AG04450 (cell line): ENCODE measurements at places on chromosomes 1 and 21. TPM values are rescaled to one million over a fixed set of nuclear protein-coding genes. Genes with fewer than 3 reads are reported as not detected.
A peak's percentile ranks its signal among the peaks of the same experiment; 100 is the strongest.

DNA sequence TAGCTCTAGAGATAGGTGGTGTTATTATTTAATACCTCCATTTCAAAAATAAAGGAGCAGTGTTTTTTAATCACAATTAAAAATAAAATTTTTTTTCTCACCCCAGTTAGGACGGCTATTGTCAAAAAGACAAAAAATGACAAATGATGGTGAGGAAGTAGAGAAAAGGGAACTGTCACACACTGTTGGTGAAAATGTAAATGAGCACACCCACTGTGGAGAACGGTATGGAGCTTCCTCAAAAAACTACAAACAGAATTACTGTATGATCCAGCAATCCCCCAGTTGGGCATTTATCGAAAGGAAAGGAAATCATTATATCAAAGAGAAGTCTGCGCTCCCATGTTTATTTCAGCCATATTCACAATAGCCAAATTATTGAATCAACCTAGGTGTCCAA is 148.7 kb upstream of the NR5A2 start:
- DNase-seq: no peak

- DNase-seq: no peak
Observed at GRCh38 chr1:209430107-209430506, 153.4 kb upstream of the CAMK1G start.

- DNase-seq: no peak
Observed at GRCh38 chr1:233166896-233167295, 128.6 kb downstream of the PCNX2 start.

- no peak for DNase-seq
Observed at GRCh38 chr21:44458971-44459711, 3.8 kb downstream of the LRRC3 start.

- no peak for DNase-seq
Observed at GRCh38 chr1:222441066-222441465, 106.8 kb downstream of the HHIPL2 start.

DNA sequence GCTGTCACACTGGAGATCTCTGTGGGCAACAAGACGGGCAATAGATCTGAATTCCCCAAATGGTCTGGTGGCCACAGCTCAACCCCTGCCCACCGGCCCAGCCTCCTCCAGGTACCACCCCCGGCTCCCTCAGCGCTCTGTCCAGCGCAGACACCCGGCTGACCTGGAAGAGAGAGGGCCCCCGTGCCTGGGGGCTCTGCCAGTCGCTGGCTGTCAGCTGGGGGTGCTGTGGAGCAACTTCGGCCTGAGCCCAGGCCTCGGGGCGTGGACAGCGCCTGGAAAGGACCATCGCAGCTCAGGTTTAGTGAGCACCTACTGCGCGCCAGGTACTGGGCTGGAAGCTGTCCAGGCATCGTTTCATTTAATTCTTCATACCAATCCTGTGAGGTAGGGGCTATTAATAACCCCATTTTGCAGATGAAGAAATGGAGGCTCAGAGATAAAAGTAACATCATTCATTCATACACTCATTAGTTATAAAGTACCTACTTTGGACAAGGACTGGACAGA is 51.0 kb downstream of the AHDC1 start:
- DNase-seq: no peak

GRCh38 chr1:83418558-83418957 is 580.4 kb downstream of the TTLL7 start:
- no peak for DNase-seq

- no peak for DNase-seq
Observed at GRCh38 chr1:89809556-89809955, 11.3 kb upstream of the LRRC8D start.

- no peak for DNase-seq
Observed at GRCh38 chr1:217525773-217526490, 105.0 kb downstream of the GPATCH2 start.

DNA sequence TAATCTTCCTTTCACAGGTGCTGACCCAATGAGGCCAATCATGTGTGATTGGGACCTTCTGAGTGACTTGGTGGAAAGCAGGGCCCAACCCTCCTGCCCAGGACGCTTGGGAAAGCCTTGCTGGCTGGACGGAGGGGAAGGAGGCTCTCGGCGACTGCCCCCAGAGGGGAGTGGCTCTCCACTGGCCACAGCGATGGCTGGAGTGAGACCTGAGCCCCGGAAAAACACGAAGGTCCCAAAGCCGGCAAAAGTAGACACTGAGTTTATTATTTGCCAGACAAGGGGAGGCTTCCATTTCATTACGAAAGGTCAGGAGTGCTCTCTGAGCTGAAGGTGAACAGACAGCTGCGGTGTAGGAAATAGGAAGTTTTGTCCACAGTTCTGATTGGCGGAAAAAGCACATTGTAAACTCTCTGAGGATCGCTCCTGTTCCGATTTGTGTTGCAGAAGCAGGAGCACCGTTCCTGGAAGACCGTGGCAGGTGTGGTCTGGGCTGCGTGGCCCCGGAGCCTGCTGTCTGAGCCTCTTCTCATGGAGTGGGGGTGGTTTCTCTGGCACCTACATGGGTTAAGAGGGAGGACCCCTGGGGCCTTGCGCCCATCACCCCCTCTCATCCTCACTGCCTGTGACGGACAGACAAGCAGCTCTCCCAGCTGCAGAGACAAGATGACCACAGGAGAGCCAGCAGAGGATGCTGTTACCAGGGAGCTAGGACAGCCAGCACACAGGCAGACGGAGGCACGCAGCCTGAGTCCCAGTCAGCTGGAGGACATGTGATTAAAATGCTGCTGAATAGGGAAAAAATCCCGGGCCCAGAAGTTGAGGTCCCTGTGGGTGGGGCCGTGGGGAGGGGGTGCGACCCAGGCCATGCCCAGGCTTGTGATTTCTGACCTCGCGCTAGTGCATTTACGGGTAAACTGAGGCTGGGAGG is 41.5 kb downstream of the KRTAP10-1 start:
- no peak for DNase-seq

DNA sequence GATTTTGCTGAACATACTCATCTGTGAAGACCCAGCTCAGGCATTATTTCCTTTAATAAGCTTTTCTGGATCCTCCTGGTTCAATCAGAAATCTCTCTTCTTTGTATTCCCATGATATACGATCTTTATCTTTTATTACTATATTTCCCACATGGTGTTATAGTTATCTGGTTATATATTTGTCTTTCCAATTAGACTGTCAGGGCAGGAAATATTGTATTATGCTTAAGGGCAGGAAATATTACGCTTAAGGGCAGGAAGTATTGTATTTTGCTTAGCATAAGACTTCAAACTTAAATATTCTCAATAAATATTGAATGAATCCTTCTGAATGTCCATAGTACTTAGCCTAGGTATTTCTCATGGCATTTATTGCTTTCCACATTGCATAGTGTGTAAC is 122.2 kb downstream of the COQ8A start:
- DNase-seq: no peak

- no peak for DNase-seq
Observed at GRCh38 chr1:206664740-206665139, 20.0 kb upstream of the MAPKAPK2 start.

- no peak for DNase-seq
Observed at GRCh38 chr1:224523676-224524075, 89.1 kb upstream of the WDR26 start.

- no peak for DNase-seq
Observed at GRCh38 chr21:41927727-41928409, 25.9 kb downstream of the C2CD2 start.

GRCh38 chr1:243253926-243254232 is 1.2 kb downstream of the CEP170 start:
- DNase-seq: no peak

- DNase-seq: peak; percentile 29
Observed at GRCh38 chr1:215526147-215526845, 40.8 kb upstream of the KCTD3 start.

- DNase-seq: no peak
Observed at GRCh38 chr1:3921765-3922164, 21.7 kb upstream of the C1orf174 start.

DNA sequence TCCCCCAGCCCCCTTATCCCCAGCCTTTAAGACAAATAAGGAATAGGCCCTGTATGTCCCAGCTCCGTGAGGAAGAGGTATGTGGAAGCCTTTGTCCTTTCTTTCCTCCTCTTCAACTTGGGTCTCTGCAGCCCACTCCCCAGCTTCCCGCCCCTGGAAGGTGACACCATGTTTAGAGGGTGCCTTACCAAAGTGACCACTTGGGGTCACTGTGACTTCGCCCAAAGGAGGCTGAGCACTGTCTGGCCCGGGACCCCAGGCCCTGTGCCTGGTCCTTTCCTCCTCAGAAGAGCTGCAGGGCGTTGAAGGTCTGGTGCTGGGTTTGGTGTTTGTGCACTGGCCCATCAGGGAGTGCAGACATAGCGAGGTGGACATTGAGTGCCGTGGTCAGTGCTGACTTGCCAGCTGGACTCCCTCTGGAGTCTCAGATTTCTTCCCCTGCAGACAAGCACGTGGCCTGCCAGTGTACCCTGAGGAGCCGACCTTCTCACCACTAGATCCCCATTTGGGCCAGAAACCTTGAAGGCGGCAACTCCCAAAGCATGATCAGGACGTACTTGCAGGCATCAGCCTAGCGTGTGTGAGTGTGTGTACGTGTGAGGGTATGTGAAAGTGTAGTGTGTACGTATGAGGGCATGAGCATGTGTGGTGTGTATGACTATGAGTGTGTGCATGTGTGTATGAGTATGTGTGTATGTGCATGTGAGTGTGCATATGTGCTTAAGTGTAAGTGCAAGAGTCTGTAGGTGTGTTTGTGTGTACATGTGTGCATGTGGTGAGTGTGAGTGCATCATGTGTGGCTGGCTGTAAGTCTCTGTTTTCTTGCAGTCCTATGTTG is 181.4 kb upstream of the KIAA0040 start:
- DNase-seq: no peak

GRCh38 chr1:101128846-101129245 is 103.3 kb upstream of the DPH5 start:
- DNase-seq: no peak

DNA sequence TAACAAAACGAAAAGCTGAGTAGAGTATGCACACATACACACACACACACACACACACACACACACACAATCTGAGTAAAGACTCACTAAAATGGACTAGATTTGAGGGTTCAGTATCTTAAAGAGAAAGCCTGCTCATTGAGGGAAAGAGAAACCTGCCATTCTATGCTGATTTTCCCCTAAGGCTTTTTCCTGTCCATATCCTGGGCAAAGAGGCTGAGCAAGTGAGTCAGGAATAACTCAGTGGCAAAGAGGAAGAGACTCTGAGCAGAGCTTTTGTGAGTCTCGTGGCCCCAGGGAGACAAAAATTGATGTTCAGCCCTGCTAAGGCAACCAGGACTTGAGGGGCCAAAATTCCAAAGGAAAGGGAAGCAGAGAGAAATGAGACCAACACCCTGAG is 37.3 kb upstream of the RUNX1 start:
- DNase-seq: no peak

DNA sequence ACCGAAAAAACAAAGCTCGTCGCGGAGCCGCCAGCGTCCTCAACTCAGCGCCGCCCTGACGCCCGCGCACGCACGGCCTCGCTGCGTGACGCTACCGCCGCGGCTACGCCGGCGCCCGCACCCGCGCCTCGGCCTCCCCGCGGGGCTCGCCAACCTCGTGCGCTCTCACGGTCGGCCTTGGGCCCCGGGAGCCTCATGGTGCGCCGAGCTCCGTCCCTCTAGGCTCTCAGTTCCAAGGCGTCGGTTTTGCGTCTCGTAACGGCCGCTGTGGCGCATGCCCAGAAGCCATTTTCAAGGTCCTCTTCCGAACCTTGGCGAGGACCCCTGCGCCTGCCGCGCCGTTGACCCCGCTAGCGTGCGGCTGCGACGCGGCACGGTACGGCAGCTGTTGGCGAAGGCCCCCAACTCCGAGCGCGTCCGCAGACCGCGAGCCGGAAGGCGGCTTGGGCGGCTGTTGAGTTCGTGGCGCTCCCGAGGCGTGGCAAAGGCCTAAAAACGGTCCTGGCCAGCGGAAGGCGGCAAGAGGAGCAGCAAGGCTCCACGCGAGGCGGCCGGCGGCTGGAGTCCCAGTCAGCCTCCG is at the start of gene HENMT1:
HENMT1 (minus strand) TSS at position 64 of the 580 bp plus-strand sequence. CDS start 1,209 bp downstream, outside the sequence.
- no peak for DNase-seq

GRCh38 chr1:233032916-233033315 is 82.5 kb downstream of the NTPCR start:
- DNase-seq: no peak

DNA sequence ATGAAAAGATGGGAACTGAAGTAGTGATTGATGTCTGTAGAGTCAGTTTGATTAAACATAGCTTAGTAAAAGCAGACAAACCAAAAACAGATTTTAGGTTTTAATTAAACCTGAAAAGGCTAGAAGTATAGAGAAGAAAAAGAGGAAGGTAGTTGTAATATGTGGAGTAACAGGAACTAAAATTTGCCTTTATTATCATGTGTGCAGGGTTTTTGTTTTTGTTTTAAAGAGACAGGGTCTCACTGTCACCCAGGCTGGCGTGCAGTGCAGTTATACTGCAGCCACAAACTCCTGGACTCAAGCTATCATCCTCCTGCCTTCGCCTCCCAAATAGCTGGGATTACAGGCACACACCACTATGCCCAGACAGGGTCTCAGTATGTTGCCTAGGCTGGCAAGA is 6.0 kb downstream of the TOR1AIP1 start:
- no peak for DNase-seq

GRCh38 chr1:35748326-35748725 is 21.5 kb downstream of the CLSPN start:
- DNase-seq: no peak

GRCh38 chr1:44060830-44061267 is 29.6 kb upstream of the SLC6A9 start:
- no peak for DNase-seq

DNA sequence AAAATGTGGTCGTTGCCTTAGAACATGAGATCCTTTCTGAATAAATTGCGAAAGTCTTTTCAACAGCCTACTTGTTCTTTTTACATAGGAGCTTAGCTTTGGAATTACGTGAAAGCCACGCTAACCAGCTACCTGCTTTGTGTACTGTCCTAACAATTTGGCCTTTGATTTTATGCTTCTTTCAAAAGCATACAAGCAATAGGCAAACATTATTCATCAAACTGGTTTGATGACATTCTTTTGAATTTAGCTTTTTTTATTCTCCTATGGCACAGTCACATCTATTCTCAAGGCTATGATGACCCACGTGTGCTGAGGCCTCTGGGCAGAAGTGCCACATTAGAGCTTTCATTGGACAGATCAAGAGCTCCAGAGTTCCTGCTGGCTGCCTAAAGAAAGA is 178.0 kb upstream of the DPT start:
- DNase-seq: no peak

- no peak for DNase-seq
Observed at GRCh38 chr21:44521928-44522752, 17.9 kb downstream of the KRTAP10-1 start.

GRCh38 chr1:246544001-246544400 is 22.1 kb downstream of the TFB2M start:
- DNase-seq: no peak

Gene AUNIP
- polyA plus RNA-seq: 0.97 and 1.1 TPM in 2 replicates

Gene RGS8
- polyA plus RNA-seq: not detected in 2 replicates

Gene TRPM2
- polyA plus RNA-seq: not detected in 2 replicates

Gene FALEC
- polyA plus RNA-seq: not detected in 2 replicates

Gene EPHA8
- not detected in 2 replicates for polyA plus RNA-seq

Gene CNIH3
- 5.6 and 6.5 TPM in 2 replicates for polyA plus RNA-seq

Gene CDC42SE1
- 66.3 and 70.3 TPM in 2 replicates for polyA plus RNA-seq

Gene PARS2
- polyA plus RNA-seq: 4.2 and 4.7 TPM in 2 replicates

Gene PPT1
- polyA plus RNA-seq: 44.2 and 45.1 TPM in 2 replicates

Gene SMYD3
- polyA plus RNA-seq: 37.5 and 39.9 TPM in 2 replicates

Gene VAMP3
- polyA plus RNA-seq: 154 and 177 TPM in 2 replicates

Gene GJB3
- polyA plus RNA-seq: not detected in 2 replicates
